ENCODE measurements at places on chromosomes 7 and 10. TPM values are rescaled to one million over a fixed set of nuclear protein-coding genes. Genes with fewer than 3 reads are reported as not detected.

Gene SLC13A1
- total RNA-seq = not detected

Gene KCNH2
- total RNA-seq = not detected

Gene MUC12
- not detected for total RNA-seq

Gene VWA2
- not detected for total RNA-seq

Gene CFAP69
- 6.4 TPM for total RNA-seq

Gene GTF2IRD1
- total RNA-seq = 5.9 TPM

Gene ZNF365
- total RNA-seq = 7.2 TPM

Gene CCL26
- total RNA-seq = 1.2 TPM

Gene INA
- total RNA-seq = 0.33 TPM

Gene GPR26
- not detected for total RNA-seq

Gene ZNHIT1
- 75.6 TPM for total RNA-seq

Gene PLXDC2
- total RNA-seq = 11.2 TPM

Gene LRRC4
- total RNA-seq = not detected

Gene POM121C
- total RNA-seq = 12.6 TPM

Gene GNAT3
- not detected for total RNA-seq

Gene MICALL2
- total RNA-seq = 28.9 TPM

Gene GJD4
- not detected for total RNA-seq

Gene SCART1
- total RNA-seq = 1.6 TPM

Gene CLDN3
- total RNA-seq = not detected

Gene SAP25
- total RNA-seq = not detected

Gene TRIL
- 6.3 TPM for total RNA-seq

Gene PRKG1
- total RNA-seq = 45.6 TPM

Gene NPY4R
- total RNA-seq = not detected

Gene ZNF736
- 12.0 TPM for total RNA-seq

Gene SLC18A3
- not detected for total RNA-seq

Gene CLRN3
- total RNA-seq = not detected

Gene SAMD9L
- total RNA-seq = 22.6 TPM

Gene NAT16
- total RNA-seq = not detected

Gene LRGUK
- 0.82 TPM for total RNA-seq

Gene AKR1E2
- total RNA-seq = 4.6 TPM

Gene ZP3
- 0.63 TPM for total RNA-seq

Gene SLIT1
- 0.09 TPM for total RNA-seq

Gene SFTPA1
- not detected for total RNA-seq

Gene FGF8
- not detected for total RNA-seq

Gene BAMBI
- 1.4 TPM for total RNA-seq

Gene RASSF4
- 3.8 TPM for total RNA-seq

Gene STAM
- total RNA-seq = 32.0 TPM

Gene TMEM213
- total RNA-seq = 0.33 TPM

All from fibroblast of the aortic adventitia (primary cell).